Stimulated activated CD8-positive, alpha-beta memory T cell treated with anti-CD3 and anti-CD28 coated beads, Interleukin-12 subunit alpha, Interleukin-12 subunit beta, amount 100 ng/mL, for 1 hour (primary cell): ENCODE measurements at places on chromosomes 11 and 22.

DNA sequence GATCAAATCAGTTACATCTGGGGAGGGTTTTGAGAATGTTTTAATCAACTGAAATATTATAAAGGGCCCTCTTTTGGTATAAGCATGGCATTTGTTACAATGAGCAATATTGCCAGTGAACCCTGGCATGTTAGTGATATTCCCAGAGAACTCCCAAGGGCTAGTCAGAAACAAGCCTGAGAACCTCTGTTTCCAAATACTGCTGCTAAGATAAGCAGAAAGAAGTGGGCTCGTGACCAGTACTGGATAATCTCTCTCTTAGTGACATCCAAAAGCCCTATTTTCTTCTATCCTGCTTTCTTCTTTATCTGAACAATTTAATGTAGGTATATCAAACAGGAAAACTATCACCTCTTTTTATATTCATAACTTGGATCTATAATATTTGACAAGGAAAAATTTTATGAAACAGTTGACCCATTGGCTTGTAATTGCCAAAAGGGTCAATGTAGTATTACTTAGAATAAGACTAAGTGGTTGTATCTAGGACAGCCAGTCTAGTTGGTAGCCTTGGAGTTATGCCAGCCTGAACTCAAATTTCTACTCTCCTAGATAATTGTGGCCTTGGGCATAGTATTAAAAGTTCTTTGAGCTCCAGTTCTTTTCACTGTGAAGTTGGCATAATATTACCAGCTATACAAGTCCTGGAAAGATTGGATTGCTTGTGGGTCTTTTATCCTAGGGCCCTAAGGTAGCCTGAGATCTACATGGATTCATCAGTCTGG is 15.7 kb downstream of the CAT start:
- no peak for DNase-seq

GRCh38 chr11:125082611-125083311 is 19.7 kb downstream of the SLC37A2 start:
- DNase-seq: no peak

DNA sequence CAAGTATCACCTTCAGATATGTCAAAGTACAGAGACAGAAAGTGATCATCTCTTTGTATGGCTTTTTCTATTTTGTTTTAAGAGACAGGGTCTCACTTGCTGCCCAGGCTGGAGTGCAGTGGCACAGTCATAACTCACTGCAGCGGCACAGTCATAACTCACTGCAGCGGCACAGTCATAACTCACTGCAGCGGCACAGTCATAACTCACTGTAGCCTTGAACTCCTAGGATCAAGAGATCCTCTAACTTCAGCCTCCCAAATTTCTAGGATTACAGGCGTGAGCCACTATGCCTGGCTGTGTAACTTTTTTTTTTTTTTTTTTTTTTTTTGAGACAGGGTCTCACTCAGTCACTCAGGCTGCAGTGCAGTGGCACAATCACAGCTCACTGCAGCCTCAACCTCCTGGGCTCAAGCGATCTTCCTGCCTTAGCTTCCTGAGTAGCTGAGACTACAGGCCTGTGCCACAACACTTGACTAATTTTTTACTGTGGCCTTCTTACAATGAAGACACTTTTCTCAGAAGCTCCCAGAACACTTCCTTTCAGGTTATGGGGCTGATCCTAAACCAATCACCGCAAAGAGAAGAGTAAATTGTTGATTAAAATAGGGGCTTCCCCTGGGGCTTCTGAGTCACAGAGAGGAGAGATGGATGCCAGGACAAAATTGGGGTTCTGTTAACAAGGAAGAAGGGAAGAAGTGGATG is 9.0 kb upstream of the HIKESHI start:
- no peak for DNase-seq

- DNase-seq: no peak
Measured at GRCh38 chr11:17734986-17735817, 621 bp downstream of the KCNC1 start.

- DNase-seq: no peak
Measured at GRCh38 chr11:20353829-20354434, 9.6 kb upstream of the HTATIP2 start.

DNA sequence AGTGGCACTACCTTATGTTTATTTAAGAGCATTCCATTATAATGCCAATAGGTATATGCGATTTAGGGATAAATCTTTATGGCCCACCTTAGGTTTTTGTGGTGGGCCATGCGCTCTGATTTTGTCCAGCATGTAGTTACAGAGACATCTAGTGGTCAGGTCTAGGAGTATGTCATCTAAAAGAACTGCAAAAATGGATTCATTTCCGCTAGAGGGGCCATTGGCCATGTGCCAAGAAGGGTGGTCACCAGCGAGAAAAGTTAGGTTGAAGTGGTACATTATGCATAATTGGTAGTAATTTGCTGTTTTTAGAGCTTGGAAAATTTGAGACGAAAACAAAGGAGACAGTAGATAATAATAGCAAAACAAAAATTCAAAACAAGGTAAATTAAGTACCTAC is 27.7 kb downstream of the LRRC4C start:
- DNase-seq: no peak

DNA sequence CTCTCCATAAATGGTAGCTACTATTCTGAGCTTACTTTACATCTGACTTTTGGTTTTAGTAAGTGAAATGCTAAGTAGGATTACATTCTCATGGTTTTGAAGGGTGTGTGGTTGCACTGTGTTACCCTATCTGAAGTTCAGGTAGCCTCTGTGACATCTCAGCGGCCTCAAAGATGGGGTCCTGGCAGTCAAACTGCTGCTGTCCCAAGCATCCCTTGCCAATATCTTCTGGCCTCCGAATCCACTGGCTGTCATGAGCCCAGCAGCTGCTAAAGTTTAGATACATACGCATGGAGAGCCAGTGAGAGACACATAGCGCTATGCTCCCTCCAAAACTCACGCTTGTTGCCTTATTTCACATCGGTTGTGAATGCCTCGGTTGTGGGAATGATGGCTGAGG is 34.9 kb downstream of the UBASH3B start:
- DNase-seq: no peak

- no peak for DNase-seq
Measured at GRCh38 chr11:76666408-76666807, 4.1 kb downstream of the LRRC32 start.

DNA sequence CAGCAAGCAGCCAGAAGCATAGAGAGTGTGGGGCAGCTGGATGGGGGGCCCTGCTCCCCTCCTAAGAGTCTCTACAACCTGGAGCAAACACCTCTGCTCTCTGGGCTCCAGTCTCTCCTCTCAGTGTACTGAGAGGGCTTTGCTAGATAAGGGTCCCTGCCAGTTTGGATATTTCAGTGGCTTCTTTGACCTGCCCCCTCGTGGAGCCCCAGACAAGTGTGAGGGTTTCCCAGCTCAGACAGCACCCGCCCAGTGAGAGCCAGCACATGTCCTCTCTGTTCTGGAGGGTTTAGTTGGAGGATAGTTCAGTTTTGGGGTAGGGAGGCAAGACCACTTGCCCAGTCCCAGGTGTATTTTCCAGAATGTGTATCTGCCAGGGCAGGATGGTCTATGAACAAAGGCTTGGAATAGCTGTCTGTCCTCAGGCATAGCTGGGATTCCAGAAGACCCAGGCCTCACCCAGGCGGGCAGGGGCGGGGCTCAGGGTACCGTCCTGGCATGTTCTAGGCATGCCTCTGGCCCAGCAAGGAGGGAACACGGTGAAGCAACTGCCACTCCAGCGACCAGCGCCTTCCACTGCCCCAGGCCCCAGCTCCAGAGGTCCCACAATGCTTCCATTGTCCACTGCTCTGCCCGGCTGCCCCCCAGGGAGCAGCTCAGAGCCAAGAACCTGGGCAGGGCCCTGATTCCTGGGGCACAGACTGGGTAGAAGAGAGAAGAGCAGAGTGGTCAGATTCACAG is 7.5 kb upstream of the MICALL1 start:
- no peak for DNase-seq

DNA sequence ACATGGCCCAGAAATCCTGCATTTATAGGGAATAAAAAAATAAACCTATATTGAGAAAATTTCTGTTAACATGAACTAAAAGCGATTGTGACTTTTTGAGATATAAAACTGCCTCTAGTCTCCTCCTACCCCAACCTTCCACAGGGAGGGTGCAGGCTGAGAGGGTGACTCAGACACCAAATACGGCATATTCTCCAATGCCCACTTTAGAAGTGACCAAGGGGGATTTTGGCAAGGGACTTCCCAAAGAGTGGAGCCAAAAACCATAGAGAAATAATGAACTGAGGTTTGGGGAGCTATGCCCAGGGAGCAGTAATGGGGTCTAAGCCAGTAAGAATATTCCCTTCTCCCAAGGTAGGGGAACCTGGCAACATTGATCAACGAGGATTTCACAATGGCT is 124.9 kb upstream of the ZC3H12C start:
- DNase-seq: no peak

DNA sequence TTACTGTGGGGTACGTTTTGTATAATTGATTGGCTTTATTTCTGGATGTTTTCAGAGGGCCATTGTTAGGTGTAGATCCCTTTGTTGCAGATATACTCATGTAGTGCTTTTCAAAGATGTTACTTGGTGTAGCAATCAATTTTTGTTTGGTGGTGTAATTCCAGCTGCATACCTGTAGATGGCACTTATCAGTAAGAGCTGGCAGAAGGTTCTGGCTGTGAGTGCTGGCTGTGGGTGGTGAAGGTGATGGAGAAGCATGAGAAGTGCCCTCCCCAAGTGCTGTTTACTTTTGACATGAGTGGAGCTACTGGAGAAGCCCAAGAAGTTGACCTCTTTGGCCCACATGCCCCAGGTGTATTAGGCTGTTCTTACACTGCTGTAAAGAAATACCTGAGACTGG is 1074.9 kb downstream of the FAM181B start:
- DNase-seq: no peak

- DNase-seq: no peak
Measured at GRCh38 chr11:83835423-83835822, 549.3 kb upstream of the CCDC90B start.

- no peak for DNase-seq
Measured at GRCh38 chr22:46537225-46537945, at the start of gene CELSR1. Gene CELSR1, minus strand, starts transcription at chr22:46537620. Its CDS starts 450 bp downstream, at chr22:46537170.

DNA sequence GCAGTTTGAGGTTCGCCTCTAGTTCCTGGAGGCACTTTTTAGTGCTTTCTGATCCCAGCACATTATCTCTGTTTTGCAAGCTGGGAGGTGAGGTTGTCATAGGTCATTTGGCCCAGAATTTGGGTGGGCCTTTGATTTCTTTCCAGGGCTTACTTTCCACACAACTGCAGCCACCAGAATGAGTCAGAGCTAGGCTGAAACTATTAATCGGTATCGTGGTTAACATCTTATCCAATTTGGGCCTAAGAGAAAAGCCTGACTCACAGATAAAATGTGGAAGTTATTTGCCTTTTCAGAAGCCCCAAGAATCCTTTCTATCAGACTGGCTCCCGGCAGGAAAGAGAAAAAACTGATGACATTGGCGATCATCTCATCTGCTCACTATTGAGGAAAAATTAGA is 166.4 kb downstream of the KIRREL3 start:
- DNase-seq: no peak

DNA sequence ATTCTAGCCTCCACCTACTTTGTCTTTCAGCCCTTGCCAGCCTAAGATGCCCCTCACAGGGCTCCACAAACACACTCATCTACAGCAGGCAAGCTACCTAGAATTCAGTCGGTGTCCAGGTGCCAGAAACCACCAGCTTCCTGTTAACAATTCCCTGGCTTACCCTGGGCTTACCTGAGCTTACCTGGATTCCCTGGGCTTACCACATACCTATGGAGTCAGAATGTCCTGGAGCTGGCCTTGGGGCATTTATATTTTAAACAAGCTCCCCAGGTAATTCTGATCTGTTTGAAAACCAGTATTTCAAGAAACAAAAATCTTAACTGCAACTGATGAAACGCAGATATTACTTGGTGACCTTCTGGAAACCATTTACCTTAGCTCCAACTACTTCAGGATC is 123.6 kb downstream of the SLC1A2 start:
- no peak for DNase-seq

DNA sequence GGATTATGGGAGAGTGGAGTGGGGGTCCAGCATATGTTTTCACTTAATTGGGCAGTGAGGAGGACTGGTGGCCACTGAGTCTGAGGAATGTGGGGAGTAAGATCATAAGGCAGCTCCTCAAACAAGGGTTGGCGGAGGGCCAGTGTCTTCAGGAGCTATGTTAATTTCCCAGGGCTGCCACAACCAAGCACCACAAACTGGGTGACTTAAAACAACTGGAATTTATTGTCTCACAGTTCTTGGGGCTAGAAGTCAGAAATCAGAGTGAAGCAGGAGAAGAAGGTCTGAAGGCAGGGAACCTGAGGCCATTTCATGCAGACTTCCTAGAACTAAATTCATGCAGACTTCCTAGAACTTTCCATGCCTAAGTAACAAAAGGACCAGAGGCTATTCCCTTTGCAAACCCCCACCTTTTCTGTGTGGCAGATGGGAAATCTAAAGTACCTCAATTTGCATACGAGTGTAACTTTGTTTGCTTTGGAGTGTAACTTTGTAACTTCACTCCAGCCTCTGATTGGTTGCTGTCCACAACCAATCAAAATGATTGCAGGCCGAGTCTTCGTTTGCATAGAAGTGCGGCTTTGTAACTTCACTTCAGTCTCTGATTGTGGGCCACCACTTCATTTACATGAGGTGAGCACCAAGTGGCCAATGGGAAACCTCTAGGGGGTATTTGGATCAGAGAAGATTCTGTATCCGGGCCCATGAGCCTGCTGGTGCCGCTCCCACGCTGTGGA is 50.5 kb upstream of the ZBED5 start:
- no peak for DNase-seq

DNA sequence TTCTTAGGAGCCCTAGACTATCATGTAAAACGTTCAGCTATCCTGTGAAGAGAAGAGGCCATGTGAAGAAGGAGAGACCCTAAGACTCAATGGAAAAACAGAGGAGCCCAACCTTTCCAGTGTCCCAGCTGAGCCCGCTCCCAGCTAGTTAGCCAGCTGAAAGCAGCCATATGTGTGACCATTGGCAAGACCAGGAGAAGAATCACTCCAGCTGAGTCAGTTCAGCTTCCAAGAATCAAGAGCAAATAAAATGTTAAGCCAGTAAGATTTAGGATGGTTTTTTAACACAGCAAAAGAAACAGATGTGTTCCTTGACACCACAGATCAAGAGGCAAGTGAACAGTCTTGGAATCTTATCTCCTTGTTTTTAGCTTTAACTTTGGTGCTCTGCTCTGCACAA is 108.0 kb downstream of the CCDC81 start:
- no peak for DNase-seq

DNA sequence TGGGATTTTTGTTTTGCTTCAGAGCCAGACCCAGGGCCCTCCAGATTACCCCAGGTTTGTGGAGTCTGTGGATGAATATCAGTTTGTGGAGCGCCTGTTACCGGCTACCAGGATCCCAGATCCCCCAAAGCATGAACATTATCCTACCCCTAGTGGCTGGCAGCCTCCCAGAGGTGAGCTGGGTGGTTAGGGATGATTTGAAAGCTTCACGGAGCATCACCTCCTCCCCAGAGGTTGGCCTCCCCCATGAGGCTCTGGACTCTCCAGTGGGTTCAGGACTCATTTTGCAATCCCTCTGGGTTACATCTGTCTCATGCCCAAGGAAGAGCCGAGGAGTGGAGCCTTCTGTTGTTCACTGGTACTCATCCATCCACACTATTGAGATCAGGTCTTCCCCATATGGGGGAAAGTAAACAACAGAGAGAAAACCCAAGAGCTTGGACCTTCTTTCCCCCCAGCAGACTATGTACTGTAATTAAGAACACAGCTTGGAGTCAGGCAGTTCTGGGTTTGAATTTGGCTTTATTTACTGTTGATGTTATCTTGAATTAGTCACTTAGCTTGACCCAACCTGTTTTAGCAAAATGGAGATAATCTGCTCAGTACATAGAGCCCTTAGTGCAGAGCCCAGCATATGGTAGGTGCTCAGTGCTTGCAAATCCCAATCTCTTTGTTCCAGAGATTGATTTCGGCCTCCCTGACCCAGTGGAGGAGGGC is 2.5 kb downstream of the MRPL49 start:
- no peak for DNase-seq

- DNase-seq: no peak
Measured at GRCh38 chr11:94728541-94728940, 39.6 kb upstream of the AMOTL1 start.
